Suppressor macrophage treated with lipopolysaccharide for 1 hour (primary cell): ENCODE measurements at places on chromosomes 5 and 9.
A peak's percentile ranks its signal among the peaks of the same experiment; 100 is the strongest.

- no peak for DNase-seq
Measured at GRCh38 chr5:112534067-112534583, 115.0 kb upstream of the EPB41L4A start.

- no peak for DNase-seq
Measured at GRCh38 chr5:150862070-150862469, 15.7 kb downstream of the IRGM start.

GRCh38 chr5:95638632-95639031 lies 7.9 kb upstream of the RFESD start:
- DNase-seq = no peak

DNA sequence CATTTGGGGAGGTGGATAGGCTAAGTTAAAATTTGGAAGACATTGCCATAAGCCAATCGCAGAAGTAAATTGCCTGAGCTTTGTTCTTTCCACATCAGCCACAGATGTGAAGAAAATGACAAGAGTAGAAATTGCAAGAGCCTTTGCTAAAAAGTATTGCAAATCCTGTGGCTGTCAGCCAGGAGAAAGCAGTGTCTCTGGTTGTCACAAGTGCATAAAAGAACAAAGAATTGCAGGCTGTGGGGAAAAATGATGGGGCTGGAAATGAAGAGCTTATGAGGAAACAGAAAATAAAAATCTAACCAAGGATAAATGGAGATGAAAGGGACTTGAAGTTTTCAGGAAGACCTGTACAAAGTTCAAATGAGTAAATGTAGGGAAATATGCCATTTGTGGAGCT lies 344.8 kb downstream of the CSNK1G3 start:
- DNase-seq = no peak

DNA sequence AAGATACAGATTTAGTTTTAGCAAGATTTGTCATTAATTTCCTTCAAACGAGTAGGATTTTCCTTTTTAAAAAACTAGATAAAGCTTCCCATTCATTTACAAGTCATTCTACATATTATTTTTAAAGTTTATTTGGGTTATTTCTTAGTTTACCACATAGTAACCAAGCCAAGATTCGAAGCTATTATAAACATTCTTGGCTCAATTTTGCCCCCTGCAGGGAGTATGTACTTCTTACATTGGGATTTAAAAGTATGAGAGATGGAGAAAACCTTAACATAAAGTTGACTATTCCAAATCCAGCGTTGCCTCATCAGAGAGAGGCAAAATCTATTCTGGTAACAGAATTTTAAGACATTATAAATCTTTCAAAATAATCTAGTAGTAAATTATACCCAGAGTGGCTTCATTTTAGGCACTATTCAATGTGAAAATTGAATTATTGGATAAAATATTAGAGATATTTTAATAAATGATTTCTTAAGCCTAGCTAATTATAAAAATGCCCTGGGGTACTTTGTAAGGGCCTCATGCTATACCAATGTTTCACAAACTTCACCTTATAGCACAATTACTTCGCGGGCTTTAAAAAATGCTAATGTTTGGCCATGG lies 39.1 kb downstream of the FBN2 start:
- peak; percentile 72 for DNase-seq

GRCh38 chr9:135103931-135104639 lies 16.6 kb downstream of the OLFM1 start:
- DNase-seq = no peak

GRCh38 chr5:181188700-181189362 lies 16.2 kb downstream of the TRIM7 start:
- peak; percentile 76 for DNase-seq

DNA sequence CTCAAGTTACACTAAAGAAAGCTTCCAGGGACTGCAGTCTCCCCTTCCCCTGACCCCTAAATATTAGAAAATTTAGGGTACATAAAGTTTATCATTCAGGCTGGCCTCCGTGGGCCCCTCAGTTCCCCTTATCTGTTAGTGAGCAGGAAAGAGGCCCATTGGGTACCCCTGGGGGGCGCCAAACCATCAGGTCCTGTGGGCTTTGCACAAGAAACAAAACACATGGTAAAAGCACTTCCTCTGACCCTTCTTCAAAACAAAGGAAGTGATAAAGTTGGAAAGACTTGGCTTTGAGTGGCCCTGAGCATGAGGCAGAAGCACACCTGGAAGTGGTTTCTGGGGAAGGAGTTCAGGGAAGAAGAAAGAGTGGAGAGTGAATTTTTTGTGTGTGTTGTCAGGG lies 213.0 kb downstream of the SMARCA2 start:
- peak; percentile 27 for DNase-seq

DNA sequence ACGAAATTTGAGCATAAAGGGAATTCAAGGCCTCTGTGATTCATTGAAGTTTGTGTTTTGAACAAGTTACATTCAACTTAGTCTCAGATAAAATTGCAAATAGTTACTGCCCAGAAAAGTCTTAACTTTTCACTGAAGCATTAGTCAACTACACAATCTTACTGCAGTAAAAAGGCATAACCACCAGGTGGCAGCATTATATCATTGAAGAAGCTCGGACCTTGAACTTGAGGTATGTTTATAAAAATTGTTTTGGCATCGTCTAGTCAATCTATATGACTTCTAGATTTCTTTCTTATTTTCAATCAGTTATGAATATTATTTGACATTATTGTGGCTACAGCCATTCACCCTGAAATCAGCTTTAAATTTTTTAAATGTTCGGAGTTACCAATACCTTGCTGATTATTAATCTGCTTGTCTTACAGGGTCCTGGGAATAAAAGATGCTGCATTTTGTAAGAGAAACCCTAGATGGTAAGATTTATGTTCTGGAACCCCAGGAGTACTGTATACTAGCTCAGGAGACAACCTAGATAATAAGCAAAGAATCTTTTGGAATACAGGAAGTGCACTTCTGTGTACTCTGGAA lies 83.9 kb upstream of the GRAMD2B start:
- DNase-seq = peak; percentile 77

GRCh38 chr9:16870596-16871335 lies at the start of gene BNC2:
Gene BNC2, minus strand, starts transcription at chr9:16870670. Its CDS starts 22 bp downstream, at chr9:16870648.
- peak; percentile 57 for DNase-seq

- DNase-seq = no peak
Measured at GRCh38 chr5:3336666-3337065, 259.0 kb upstream of the IRX1 start.

- DNase-seq = peak; percentile 91
Measured at GRCh38 chr9:131739133-131739958, 530 bp downstream of the RAPGEF1 start.

- DNase-seq = peak; percentile 58
Measured at GRCh38 chr5:16489322-16489791, 23.8 kb upstream of the ZNF622 start.

DNA sequence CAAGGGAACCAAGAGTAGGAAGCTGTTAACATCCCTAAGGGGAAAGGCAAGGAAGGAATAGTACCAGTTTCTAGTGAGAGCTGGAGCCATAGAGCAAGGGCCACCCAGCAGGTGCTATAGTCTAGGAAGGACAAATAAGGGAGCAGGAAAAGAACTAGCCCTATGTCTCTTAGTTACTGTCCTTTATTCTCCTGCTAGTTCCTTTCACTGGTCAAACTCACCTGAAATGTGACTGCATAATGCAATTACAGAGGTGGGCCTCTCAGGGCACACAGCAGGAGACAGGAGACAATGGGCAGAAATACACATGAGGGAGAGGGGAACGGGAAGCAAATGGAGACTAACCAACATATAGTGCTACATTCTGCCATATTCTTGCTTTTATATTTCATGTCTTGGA lies 26.7 kb upstream of the FRMPD1 start:
- DNase-seq = no peak

- DNase-seq = no peak
Measured at GRCh38 chr5:645421-645820, 33.3 kb downstream of the CEP72 start.

- DNase-seq = no peak
Measured at GRCh38 chr5:155727512-155728145, 599.3 kb upstream of the SGCD start.

DNA sequence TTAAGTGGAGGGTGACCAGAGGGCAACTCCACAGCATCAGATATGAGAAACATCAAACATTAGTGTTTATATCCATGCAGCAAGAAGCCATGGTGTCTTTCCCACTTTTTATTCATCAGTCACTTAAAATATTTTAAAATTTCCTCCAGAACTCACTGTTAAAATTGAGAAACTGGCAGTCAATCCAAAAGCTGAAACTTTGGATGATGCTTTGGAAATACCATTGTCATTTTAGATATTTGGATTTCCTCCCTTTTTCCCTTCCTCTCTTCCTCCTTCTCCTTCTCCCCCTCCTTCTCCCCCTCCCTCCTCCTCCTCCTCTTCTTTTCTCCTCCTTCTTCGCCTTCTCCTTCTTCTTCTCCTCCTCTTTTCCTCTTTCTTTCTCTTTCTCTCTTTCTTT lies 33.1 kb upstream of the NTRK2 start:
- DNase-seq = no peak

DNA sequence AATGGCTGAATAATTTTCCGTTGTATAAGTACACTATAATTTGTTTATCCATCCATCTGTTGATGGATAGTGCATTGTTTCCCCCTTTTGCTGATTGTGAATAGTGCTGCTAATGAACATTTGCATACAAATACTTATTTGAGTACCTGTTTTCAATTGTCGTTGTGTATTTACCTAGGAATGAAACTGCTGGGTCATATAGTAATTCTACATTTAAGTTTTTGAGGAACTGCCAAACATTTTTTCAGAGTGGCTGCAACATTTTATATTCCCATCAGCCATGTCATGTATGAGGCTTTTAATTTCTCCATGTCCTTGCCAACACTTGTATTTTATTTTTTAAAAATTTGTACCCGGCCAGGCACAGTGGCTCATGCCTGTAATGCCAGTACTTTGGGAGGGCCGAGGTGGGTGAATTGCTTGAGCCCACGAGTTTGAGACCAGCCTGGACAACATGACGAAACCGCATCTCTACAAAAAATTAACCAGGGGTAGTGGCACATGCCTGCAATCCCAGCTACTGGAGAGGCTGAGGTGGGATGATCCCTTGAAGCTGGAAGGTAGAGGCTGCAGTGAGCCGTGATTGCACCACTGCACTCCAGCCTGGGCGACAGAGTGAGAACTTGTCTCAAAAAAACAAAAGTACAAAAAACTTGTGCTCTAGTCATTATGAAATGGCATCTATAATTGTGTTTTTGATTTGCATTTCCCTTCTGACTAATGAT lies 2.2 kb upstream of the ANXA6 start:
- no peak for DNase-seq

GRCh38 chr5:81895307-81895706 lies 76.5 kb upstream of the ATG10 start:
- DNase-seq = peak; percentile 89

- DNase-seq = no peak
Measured at GRCh38 chr5:65874241-65874640, 52.1 kb upstream of the ERBIN start.

GRCh38 chr9:72875221-72875620 lies 77.6 kb downstream of the ALDH1A1 start:
- no peak for DNase-seq

GRCh38 chr9:93536874-93537273 lies 39.5 kb upstream of the PHF2 start:
- no peak for DNase-seq

DNA sequence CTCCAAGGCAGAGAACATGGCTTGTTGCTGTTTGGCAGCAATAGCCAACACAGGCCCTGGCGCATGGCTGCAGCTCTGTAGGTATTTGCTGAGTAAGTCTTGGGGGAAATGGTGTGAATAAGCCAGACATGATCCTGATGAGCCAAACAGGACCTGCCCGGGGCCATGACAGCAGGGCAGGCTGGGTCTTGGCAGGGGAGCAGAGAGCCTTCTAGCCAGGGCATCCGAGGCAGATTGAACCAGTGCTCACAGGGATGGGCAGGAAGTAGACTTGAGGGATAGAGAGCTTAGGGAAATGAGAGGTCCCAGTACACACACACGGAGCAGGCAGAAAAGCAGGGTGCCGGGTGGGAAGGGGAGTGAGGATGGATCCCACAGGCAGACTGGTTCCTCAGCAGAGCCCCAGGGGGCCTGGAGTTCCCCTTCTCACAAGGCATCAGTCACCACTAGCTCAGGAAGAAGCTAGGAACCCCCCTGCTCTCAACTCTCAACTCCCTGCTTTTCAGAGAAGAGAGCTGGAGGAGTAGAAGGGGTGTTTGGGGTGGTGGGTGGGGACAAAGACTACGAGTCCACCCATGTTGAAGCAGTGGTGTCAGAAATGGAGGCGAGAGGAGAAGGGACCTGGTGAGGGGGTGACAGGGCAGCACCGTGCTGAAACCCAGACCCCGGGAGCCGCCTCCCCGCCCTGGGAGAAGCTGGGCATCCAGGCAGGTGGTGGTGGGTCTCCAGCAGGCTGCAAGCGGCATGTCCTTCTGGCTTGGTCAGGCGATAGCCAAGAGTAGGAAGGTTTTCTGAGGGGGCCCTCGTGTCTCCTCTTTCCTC lies 111.1 kb downstream of the RGS3 start:
- no peak for DNase-seq

- DNase-seq = no peak
Measured at GRCh38 chr5:135102716-135103574, 68.9 kb upstream of the PITX1 start.

GRCh38 chr5:174412374-174412773 lies 312.0 kb upstream of the MSX2 start:
- no peak for DNase-seq

- DNase-seq = no peak
Measured at GRCh38 chr5:172630482-172630881, 10.6 kb upstream of the NEURL1B start.

- peak; percentile 86 for DNase-seq
Measured at GRCh38 chr9:122991370-122991830, 42.1 kb upstream of the GPR21 start.

GRCh38 chr5:123451047-123451446 lies 27.8 kb upstream of the CEP120 start:
- no peak for DNase-seq

DNA sequence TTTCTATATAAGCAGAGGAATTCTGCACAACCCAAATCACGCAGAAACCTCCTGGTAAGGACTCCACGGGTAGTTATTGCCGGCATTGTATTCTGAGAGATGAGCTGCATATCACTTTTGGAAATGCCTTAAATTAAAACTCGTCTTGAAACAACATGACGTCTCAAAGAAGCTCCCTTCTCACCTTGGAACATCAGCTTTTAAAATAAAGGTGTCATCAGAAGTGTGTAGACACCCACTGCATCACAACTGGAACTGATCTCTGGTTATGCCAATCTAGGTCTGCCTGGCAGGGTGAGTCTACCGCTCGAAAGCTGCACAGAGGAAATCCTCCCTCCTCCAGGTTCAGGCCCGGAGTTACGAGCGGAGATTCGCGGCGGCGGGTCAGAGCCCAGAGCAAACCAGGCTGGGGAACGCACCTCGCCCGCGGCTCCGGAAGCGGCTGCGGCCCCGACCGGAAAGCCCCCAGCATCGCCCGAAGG lies 974 bp upstream of the SLC12A2 start:
- DNase-seq = no peak
